Adrenal gland (tissue), 19 donors: ENCODE measurements at places on chromosomes 13 and 19. TPM values are rescaled to one million over a fixed set of nuclear protein-coding genes. Genes with fewer than 3 reads are reported as not detected.
A peak's percentile ranks its signal among the peaks of the same experiment; 100 is the strongest.

- H3K4me3 ChIP-seq, result no peak overlapping the region
- no peak overlapping the region for H3K27ac ChIP-seq
- H3K4me1 ChIP-seq, result no peaks in the 10 kb centered on the region
- DNase-seq, result no peak
- H3K36me3 ChIP-seq, result no peaks in the 10 kb centered on the region
Observed at GRCh38 chr13:48636550-48636949, 17.2 kb upstream of the CYSLTR2 start.

The PSG3 gene
- total RNA-seq, result not detected

The CCNE1 gene
- total RNA-seq, result 67.7 TPM

The KATNAL1 gene
- 16.6 TPM for total RNA-seq

GRCh38 chr19:16891696-16892382, 3.0 kb downstream of the F2RL3 start:
- H3K4me1 ChIP-seq, result peaks cover 10% of the 10 kb centered on the region
- DNase-seq, result no peak
- no peaks in the 10 kb centered on the region for H3K36me3 ChIP-seq

GRCh38 chr13:112637017-112637801, 49.3 kb upstream of the TUBGCP3 start:
- H3K27me3 ChIP-seq, result peaks cover 20% of the 10 kb centered on the region
- DNase-seq, result no peak
- no peak overlapping the region for H3K27ac ChIP-seq
- H3K4me1 ChIP-seq, result no peaks in the 10 kb centered on the region
- no peaks in the 10 kb centered on the region for H3K36me3 ChIP-seq

GRCh38 chr19:918481-919198, 1.5 kb downstream of the KISS1R start:
- DNase-seq, result no peak
- H3K4me3 ChIP-seq, result no peak overlapping the region
- peaks cover 8% of the 10 kb centered on the region for H3K4me1 ChIP-seq
- no peaks in the 10 kb centered on the region for H3K36me3 ChIP-seq
- no peak overlapping the region for H3K27ac ChIP-seq

DNA sequence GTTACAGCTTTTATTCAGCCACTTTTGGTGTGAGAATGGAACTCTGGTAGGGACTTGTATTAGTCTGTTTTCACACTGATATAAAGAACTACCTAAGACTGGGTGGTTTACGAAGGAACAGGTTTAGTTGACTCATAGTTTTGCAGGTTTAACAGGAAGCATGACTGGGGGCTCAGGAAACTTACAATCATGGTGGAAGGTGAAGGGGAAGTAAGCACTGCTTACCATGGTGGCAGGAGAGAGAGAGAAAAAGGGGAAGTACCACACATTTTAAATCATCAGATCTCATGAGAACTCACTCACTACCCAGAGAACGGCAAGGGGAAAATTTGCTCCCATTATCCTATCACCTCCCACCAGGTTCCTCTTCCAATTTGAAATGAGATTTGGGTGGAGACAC, 942.2 kb downstream of the PCDH17 start:
- H3K27me3 ChIP-seq, result no peaks in the 10 kb centered on the region
- DNase-seq, result no peak
- H3K27ac ChIP-seq, result no peak overlapping the region

- H3K27me3 ChIP-seq, result no peaks in the 10 kb centered on the region
- no peak overlapping the region for H3K27ac ChIP-seq
- H3K36me3 ChIP-seq, result no peaks in the 10 kb centered on the region
- DNase-seq, result no peak
- no peaks in the 10 kb centered on the region for H3K4me1 ChIP-seq
- H3K4me3 ChIP-seq, result no peak overlapping the region
Observed at GRCh38 chr19:57231686-57232085, 863 bp downstream of the AURKC start.

GRCh38 chr19:17716309-17716929, 2.9 kb upstream of the MAP1S start:
- H3K4me1 ChIP-seq, result peaks cover 21% of the 10 kb centered on the region
- H3K36me3 ChIP-seq, result no peaks in the 10 kb centered on the region
- no peak overlapping the region for H3K4me3 ChIP-seq
- no peak for DNase-seq

The SHISA7 gene
- total RNA-seq, result not detected

DNA sequence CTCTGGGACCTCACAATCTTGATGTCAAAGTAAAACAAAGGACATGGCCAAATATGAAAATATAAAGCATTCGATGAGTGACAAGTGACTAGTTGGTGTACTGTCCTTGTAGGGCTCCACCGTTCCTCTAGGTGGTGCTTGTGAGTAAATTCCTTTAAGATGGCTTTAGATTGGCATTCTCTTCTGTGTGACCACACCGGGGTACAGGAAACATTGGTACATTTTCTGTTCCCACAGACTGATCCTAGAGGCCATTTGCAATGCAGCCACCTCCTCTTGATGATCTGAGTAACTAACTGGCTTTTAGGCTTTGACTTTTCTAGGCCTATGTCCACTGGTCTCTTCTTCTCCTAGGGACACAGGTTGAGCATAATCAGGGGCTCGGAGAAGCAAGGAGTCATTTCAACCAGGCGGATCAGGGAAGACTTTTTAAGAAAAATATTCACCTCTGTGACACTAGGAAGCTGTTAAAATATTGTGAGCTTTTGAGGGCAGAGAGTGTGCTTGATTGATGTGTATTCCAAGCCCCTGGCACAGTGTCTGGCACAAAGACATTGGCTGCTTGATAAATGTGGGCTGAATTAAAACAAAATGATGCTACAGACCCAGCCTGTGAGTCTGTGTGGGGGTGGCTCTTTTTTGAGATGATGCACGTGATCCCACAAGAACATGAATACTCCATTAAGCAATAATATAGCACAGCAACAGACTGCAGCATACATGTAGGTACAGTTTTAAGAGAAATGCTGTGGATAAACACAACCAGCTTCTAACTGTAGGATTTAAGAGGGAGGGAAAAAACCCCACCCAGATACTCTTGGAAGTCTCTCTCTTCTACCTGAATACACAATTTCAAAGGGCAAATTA, 21.0 kb downstream of the EPSTI1 start:
- H3K36me3 ChIP-seq, result no peaks in the 10 kb centered on the region
- no peaks in the 10 kb centered on the region for H3K27me3 ChIP-seq
- no peak overlapping the region for H3K4me3 ChIP-seq
- DNase-seq, result no peak
- H3K4me1 ChIP-seq, result no peaks in the 10 kb centered on the region
- no peak overlapping the region for H3K27ac ChIP-seq

DNA sequence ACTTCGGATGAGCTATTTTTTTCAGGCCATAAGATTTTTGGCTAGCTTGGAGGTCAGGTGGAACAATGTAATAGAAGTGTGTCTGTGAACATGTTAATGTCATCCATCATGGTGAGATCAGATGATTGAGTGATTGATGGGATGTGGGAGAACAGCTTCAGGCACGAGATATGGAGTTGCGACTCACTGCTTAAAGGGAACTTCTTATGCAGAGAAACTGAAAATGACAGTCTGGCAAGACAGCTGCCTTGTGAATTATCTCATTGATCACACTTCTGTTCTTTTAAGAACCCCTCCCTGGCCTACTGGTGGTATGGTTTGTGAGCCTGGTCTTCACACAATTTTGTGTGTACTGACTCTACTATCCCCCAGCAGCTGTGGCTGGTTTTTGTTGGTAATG, 96.0 kb downstream of the OLFM4 start:
- H3K4me1 ChIP-seq, result no peaks in the 10 kb centered on the region
- no peaks in the 10 kb centered on the region for H3K36me3 ChIP-seq
- H3K27ac ChIP-seq, result no peak overlapping the region
- DNase-seq, result no peak
- no peaks in the 10 kb centered on the region for H3K27me3 ChIP-seq
- H3K4me3 ChIP-seq, result no peak overlapping the region

- no peak overlapping the region for H3K27ac ChIP-seq
- peaks cover 23% of the 10 kb centered on the region for H3K36me3 ChIP-seq
- no peak overlapping the region for H3K4me3 ChIP-seq
- DNase-seq, result no peak
- peaks cover 7% of the 10 kb centered on the region for H3K4me1 ChIP-seq
Observed at GRCh38 chr19:18672606-18673337, 10.7 kb upstream of the CRTC1 start.

DNA sequence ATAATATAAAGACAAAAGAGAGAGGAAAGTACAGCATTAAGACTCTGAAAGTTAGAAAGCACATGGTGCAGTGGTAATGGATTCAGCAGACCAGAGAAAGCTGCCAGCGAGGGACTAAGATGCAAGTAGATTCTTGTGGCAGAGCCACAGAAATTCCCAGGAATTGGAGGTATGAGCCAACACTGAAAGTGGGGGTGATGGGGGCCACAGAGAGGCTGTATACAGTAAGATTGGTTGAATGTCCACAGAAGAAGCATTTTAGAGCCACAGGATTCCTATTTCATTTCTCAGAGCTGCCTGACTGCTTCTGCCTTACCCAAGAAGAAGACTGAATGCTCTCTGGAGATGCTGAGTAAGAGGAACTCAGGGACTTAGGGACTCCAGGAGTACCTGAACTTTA, 295.0 kb downstream of the LMO7 start:
- no peak for DNase-seq
- H3K36me3 ChIP-seq, result no peaks in the 10 kb centered on the region
- no peaks in the 10 kb centered on the region for H3K4me1 ChIP-seq
- H3K4me3 ChIP-seq, result no peak overlapping the region

The ANKLE1 gene
- 1.8 TPM for total RNA-seq

DNA sequence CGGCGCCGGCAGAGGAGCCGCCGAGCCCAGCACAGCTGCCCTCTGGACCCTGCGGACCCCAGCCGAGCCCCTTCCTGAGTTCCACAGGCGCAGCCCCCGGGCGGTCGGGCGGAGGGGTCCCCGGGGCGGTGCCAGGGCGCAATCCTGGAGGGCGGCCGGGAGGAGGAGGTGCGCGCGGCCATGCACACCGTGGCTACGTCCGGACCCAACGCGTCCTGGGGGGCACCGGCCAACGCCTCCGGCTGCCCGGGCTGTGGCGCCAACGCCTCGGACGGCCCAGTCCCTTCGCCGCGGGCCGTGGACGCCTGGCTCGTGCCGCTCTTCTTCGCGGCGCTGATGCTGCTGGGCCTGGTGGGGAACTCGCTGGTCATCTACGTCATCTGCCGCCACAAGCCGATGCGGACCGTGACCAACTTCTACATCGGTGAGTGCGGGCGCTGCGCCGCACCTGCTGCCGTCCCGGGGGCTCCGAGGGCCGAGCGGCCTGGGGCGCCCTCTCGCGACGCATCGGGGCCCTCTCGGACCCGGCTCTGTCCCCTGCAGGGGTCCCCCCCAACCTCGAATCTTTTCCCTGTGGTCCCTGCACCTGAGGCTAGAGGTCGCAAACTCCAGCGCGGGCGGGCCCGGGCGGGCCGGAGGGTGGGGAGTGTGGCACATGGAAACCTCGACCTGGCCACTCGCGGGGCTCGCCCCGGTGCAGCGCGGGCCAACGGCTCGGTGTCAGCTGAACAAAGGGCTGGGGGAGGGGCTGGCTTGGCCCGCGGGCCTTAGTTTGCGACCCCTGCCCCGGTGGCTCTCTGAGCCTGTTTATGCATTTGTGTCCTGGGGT, at the start of gene KISS1R:
KISS1R (plus strand) TSS at position 11 of the 829 bp plus-strand sequence; CDS start at position 181, 170 bp downstream.
- peaks cover 42% of the 10 kb centered on the region for H3K27me3 ChIP-seq
- DNase-seq, result no peak
- peaks cover 30% of the 10 kb centered on the region for H3K4me1 ChIP-seq
- H3K36me3 ChIP-seq, result no peaks in the 10 kb centered on the region

The SKA3 gene
- total RNA-seq, result 1.5 TPM

- DNase-seq, result peak; percentile 88
- no peaks in the 10 kb centered on the region for H3K4me1 ChIP-seq
- peak overlapping the region; percentile 73 for H3K27ac ChIP-seq
- H3K27me3 ChIP-seq, result peaks cover 2% of the 10 kb centered on the region
Observed at GRCh38 chr13:23579072-23579895, 9.1 kb downstream of the TNFRSF19 start.

DNA sequence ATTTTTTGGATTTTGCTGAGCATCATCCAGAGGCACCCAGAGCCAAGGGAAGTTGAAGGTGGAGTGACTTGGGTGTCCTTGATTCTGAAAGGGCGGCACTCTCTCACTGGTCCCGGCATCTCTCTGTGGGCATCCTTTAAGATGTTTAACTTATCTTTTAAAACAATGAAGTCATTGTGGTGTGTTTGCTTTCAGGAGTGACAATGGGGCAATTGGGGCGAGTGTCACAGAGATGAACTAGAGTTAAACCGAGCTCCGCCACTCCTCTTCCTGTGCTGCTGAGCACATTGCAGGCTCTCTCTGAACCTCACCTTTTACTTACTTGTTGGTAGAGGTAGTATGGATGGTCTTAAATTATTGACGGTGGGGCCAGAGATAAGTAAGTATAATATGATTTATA, 295.7 kb downstream of the MYO16 start:
- H3K27me3 ChIP-seq, result no peaks in the 10 kb centered on the region
- H3K27ac ChIP-seq, result no peak overlapping the region
- H3K4me3 ChIP-seq, result no peak overlapping the region
- DNase-seq, result no peak
- H3K36me3 ChIP-seq, result no peaks in the 10 kb centered on the region
- H3K4me1 ChIP-seq, result peaks cover 1% of the 10 kb centered on the region

DNA sequence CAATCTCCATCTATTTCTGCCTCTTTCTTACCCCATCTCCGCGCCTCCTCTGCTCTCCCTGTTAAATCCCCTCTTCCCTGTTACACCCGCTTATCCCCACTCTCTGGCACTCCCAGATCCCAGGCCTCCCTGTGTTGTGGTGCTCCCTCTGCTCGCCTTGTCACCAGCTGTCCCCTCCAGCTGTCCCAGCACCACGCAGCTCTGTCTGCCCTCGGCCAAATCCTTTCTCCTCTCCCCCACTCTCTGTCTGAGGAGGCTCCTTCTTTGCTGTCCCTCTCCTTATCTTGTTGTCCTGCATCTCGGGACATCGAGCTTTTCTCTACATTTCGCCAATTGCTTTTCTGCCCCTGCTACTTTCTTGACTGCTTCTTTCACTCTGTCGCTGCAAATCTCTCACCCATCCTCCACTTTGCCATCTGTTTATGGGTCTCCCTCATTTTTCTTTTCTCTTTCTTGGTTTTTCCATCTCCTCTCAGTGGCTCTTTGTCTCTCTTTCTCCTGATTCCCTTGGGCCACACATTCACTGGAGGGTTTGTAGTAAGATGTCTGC, 941 bp downstream of the ZNF160 start:
- peak overlapping the region; percentile 97 for H3K27ac ChIP-seq
- H3K36me3 ChIP-seq, result peaks cover 3% of the 10 kb centered on the region
- no peaks in the 10 kb centered on the region for H3K27me3 ChIP-seq

The UHRF1 gene
- total RNA-seq, result 1.2 TPM

GRCh38 chr13:99027260-99027659, 49.4 kb upstream of the DOCK9 start:
- no peak overlapping the region for H3K4me3 ChIP-seq
- H3K27me3 ChIP-seq, result no peaks in the 10 kb centered on the region
- no peak for DNase-seq
- H3K36me3 ChIP-seq, result no peaks in the 10 kb centered on the region
- no peak overlapping the region for H3K27ac ChIP-seq

The LGALS4 gene
- total RNA-seq, result not detected

GRCh38 chr13:36710396-36710795, 36.6 kb downstream of the SERTM1 start:
- H3K27me3 ChIP-seq, result peaks cover 19% of the 10 kb centered on the region
- DNase-seq, result no peak
- H3K4me3 ChIP-seq, result no peak overlapping the region
- no peak overlapping the region for H3K27ac ChIP-seq
- no peaks in the 10 kb centered on the region for H3K4me1 ChIP-seq
